Neural crest cell (in vitro differentiated cells): ENCODE measurements at places on chromosomes 2 and 18.

- no peaks in the 10 kb centered on the region for H3K27me3 ChIP-seq
- no peak overlapping the region for H3K27ac ChIP-seq
- DNase-seq, result no peak
- H3K4me3 ChIP-seq, result no peak overlapping the region
Observed at GRCh38 chr2:191486584-191487320, 191.2 kb upstream of the NABP1 start.

- no peaks in the 10 kb centered on the region for H3K27me3 ChIP-seq
- peak overlapping the region; percentile 84 for H3K4me3 ChIP-seq
- H3K36me3 ChIP-seq, result peaks cover 5% of the 10 kb centered on the region
- peaks cover 6% of the 10 kb centered on the region for H3K4me1 ChIP-seq
- DNase-seq, result no peak
- H3K27ac ChIP-seq, result peak overlapping the region; percentile 37
Observed at GRCh38 chr2:202038471-202039277, 5.0 kb downstream of the FZD7 start.

DNA sequence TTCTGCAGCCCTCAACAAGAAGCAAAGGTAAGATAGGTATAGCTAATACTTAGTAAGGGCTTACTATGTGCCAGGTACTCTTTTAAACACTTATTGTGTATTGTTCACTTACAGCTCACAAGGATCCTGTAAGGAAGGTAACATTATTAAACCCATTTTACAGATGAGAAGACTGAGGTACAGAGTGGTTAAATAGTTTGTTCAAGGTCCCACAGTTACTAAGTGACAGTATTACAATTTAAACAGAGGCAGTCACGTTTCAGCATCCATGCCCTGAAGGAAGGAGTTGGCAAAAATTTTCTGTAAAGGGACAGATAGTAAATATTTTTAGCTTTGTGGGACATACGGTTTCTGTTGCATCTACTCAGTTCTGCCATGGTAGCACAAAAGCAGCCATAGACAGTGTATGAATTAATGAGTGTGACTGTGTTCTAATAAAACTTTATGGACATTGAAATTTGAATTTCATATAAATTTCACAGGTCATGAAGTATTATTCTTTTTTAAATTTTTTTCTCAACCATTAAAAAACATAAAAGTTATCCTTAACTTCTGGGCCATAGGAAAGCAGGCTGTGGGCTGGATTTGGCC, 75.7 kb downstream of the LTBP1 start:
- H3K4me3 ChIP-seq, result no peak overlapping the region
- H3K4me1 ChIP-seq, result peaks cover 3% of the 10 kb centered on the region
- peaks cover 7% of the 10 kb centered on the region for H3K36me3 ChIP-seq
- H3K27ac ChIP-seq, result no peak overlapping the region

GRCh38 chr2:65620524-65620923, 188.1 kb upstream of the SPRED2 start:
- H3K4me3 ChIP-seq, result no peak overlapping the region
- no peaks in the 10 kb centered on the region for H3K4me1 ChIP-seq
- no peaks in the 10 kb centered on the region for H3K36me3 ChIP-seq
- no peak for DNase-seq

- H3K4me3 ChIP-seq, result no peak overlapping the region
- no peaks in the 10 kb centered on the region for H3K27me3 ChIP-seq
- no peaks in the 10 kb centered on the region for H3K36me3 ChIP-seq
- H3K27ac ChIP-seq, result no peak overlapping the region
- H3K4me1 ChIP-seq, result peaks cover 43% of the 10 kb centered on the region
Observed at GRCh38 chr2:66562304-66562685, 127.4 kb downstream of the MEIS1 start.

- DNase-seq, result no peak
- H3K27me3 ChIP-seq, result no peaks in the 10 kb centered on the region
- no peak overlapping the region for H3K27ac ChIP-seq
- H3K4me3 ChIP-seq, result no peak overlapping the region
- H3K4me1 ChIP-seq, result no peaks in the 10 kb centered on the region
- no peaks in the 10 kb centered on the region for H3K36me3 ChIP-seq
Observed at GRCh38 chr18:33034945-33035344, 262.1 kb upstream of the KLHL14 start.

GRCh38 chr2:54611830-54612545, 111.5 kb upstream of the EML6 start:
- H3K27ac ChIP-seq, result no peak overlapping the region
- peaks cover 30% of the 10 kb centered on the region for H3K36me3 ChIP-seq
- H3K4me1 ChIP-seq, result peaks cover 52% of the 10 kb centered on the region
- no peak overlapping the region for H3K4me3 ChIP-seq
- no peak for DNase-seq

- no peak for DNase-seq
- no peak overlapping the region for H3K27ac ChIP-seq
- no peak overlapping the region for H3K4me3 ChIP-seq
- no peaks in the 10 kb centered on the region for H3K27me3 ChIP-seq
- H3K36me3 ChIP-seq, result no peaks in the 10 kb centered on the region
- peaks cover 7% of the 10 kb centered on the region for H3K4me1 ChIP-seq
Observed at GRCh38 chr2:212294816-212295215, 243.8 kb downstream of the ERBB4 start.

DNA sequence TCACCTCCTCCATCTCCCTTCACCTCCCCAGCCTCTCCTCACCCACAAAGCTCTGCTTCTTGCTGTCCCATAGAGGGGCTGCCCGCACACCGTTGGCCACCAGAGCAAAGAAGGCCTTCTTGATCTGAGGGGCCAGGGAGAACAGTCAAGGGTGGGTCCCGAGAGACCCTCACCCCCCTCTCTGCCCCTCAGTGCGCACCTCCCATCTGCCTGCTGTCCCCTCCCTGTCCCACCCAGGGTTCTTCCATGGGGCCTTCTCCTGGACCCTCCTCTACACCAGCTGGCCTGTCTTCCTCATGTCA, 3.2 kb downstream of the PRKAG3 start:
- H3K27me3 ChIP-seq, result peaks cover 32% of the 10 kb centered on the region
- H3K36me3 ChIP-seq, result no peaks in the 10 kb centered on the region
- no peaks in the 10 kb centered on the region for H3K4me1 ChIP-seq
- no peak for DNase-seq
- H3K4me3 ChIP-seq, result no peak overlapping the region
